ENCODE measurements at places on chromosomes 12 and 14.

- DNase-seq: no peak
These were observed 122.5 kb upstream of the BCAT1 start for GRCh38 chr12:25071366-25071765.

DNA sequence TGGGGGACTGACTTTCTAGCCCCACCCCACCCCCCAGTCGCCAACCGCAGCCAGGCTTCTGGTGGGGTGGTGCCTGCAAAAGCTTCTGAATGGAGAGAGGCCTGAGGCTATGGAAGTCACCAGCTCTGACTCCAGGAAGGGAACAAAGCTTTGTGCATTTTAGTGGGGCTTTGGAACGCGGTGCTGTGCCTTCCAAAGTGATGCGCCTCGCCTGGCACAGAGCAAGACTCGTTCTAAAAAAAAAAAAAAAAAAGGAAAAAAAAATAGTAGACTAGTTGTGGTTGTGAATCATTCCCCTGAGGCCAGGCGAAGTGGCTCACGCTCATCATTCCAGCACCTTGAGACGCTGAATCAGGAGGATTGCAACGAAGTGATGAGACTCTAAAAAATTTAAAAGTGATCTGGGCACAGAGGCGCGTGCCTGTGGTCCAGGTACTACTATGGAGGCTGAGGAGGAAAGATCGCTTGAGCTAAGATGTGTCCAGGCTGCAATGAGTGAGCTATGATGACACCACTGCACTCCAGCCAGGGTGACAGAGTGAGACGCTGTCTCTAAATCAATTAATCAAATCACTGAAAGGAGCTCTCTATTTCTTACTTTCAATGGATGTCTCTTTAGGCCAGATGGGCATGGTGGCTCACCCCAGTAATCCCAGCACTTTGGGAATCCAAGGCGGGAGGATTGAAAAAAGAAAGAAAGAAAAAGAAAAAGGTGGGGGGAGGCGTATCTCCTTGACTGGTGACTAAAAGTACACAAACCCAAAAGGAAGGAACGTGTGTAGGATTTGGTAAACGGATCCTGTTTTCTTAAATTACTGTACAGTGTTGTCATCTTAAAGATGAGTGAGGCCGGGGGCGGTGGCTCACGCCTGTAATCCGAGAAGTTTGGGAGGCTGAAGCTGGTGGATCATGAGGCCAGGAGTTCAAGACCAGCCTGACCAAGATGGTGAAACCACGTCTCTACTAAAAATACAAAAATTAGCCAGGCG, 259.6 kb upstream of the ALG10B start:
- no peak for DNase-seq

DNA sequence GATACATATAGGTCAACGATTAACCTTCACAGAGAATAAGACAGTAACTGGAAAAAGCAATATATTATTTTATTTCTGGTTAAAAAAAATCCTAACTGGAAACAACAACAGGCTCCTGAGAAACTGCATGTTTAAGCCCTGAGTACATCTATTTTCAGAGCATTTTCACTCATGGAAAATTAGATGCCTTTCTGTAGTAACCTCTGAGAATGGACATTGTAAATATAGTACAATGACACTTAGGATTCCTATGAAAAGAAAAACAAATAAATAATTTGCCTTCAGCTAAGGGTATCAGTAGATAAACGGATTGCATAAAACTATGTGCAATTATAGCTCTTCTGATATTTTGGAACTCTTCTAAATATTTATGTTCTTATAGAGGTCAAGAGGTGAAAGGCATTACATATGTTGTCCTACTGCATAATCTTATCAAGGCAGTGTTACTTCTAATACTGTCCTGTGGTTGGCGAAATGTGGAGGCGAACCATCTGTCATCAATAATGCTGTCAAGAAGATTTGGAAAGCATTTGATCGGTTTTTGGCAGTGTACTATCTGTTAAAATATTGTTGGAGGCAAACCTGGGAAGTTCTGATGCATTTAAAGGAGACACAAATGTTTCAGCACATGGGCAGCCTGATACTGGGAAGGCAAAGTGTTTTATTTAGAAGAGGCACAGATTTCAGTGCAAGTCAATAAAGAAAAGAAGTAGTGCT, 381.8 kb downstream of the BTG1 start:
- no peak for DNase-seq

DNA sequence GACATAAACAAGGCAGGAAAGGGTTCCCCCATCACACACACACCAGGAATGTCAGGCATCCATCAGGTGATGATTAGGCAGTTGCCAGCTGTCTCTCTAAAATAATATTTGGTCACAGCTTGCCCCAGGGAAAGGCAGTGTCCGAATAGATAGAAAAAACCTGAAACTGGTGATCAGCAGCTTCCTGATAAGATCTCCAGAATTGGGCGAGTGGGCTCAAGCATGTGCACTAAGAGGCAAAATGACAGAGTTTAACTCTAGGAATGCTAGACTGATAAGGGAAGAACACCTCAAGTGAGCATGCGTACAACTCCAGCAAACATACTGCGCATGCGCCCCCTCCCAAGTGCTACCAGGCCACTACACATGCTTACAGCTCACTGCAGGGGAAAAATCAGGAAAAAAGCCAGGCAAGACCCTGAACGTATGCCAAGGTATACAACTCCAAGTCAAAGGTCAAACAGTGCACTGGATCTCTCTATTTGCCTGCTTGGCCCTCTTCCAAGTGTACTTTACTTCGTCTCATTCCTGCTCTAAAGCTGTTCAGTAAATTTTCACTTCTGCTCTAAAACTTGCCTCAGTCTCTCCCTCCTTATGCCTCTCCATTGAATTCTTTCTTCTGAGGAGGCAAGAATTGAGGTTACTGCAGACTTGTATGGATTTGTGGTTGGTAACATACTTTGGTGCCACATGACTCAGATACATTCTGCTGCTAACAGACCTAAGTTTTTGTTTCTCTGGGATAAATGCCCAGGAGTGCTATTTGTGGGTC, 73.5 kb upstream of the VASH1 start:
- DNase-seq: no peak

- DNase-seq: no peak
These were observed 5.8 kb upstream of the BIN2 start for GRCh38 chr12:51329742-51330141.
